T47D (cell line): ENCODE measurements at places on chromosomes 6 and 20.

GRCh38 chr6:129598244-129599187 is 111.5 kb downstream of the ARHGAP18 start:
- peak; percentile 68 for DNase-seq

DNA sequence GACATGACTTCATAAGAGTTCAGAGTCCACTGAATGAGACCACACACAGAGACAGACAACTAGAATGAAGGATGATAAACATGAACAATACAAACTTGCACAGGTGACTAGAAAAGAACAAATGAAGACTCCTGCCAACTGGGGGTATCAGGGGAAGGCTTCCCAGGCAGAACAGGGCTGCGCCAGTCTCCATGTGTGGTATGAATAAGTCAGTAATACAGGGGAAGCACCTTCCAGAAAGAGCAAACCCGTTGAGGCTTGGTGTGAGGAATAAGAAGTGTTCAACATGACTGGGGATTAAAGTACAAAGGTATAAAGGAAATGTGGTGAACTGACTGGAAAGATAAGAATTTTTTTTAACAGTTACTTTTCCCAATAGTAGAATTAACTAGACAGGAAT is 3.7 kb upstream of the SLC17A2 start:
- DNase-seq = no peak

- DNase-seq = peak; percentile 61
These were observed 233.5 kb upstream of the QKI start for GRCh38 chr6:163180874-163181541.

DNA sequence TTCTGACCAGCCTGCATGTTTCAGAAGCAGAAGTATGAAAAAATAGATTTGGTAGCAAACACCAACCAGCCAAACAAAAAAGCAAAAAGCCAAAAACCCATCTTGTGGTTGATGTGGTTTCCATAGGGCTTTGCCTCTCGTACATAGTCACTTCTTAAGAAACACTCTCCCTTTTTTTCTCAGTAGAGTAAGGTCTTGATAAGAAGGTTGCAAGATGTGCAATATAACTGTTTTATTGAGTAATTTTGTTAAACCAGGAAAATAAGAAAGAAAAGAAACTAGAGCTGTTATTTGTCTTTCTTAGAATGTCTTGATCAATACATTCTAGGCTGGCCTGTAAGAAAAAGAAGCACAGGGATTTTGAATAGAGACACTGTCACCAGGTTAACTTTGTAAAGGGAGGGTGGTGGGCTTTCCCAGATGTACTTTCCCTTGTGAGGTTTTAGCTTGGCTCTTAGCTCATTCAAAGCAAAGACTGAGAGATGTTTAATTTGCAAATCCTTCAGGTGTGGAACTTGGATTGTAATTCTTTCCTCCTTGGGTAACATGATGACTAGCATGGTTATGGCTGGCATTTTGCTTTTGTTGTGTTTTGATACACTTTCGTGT is 49.7 kb downstream of the AKAP12 start:
- DNase-seq = no peak

DNA sequence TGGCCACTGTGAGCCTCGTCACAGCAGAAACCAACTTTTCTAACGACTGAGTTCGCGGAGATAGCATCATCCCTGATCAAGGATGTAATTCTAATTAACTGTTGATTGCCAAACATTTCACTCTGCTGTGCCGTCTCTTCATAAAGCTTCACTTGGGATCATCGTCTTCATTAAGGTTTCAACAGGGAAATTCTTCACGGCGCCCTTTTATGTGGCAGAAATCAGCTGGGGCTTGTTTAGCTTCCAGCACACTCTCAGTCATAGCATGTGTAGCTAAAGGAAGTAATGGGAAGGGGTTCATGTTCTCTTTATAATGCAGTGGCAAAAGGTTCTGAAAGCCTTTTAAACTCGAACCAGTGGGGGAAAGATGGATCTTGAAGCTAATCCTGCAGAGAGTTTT is 8.9 kb upstream of the ADRM1 start:
- no peak for DNase-seq

GRCh38 chr20:59938696-59939051 is 1.4 kb downstream of the PPP1R3D start:
- DNase-seq = no peak

GRCh38 chr6:34701199-34701598 is 4.6 kb upstream of the ILRUN start:
- no peak for DNase-seq

GRCh38 chr6:51292659-51293058 is 474.0 kb downstream of the TFAP2B start:
- DNase-seq = no peak

DNA sequence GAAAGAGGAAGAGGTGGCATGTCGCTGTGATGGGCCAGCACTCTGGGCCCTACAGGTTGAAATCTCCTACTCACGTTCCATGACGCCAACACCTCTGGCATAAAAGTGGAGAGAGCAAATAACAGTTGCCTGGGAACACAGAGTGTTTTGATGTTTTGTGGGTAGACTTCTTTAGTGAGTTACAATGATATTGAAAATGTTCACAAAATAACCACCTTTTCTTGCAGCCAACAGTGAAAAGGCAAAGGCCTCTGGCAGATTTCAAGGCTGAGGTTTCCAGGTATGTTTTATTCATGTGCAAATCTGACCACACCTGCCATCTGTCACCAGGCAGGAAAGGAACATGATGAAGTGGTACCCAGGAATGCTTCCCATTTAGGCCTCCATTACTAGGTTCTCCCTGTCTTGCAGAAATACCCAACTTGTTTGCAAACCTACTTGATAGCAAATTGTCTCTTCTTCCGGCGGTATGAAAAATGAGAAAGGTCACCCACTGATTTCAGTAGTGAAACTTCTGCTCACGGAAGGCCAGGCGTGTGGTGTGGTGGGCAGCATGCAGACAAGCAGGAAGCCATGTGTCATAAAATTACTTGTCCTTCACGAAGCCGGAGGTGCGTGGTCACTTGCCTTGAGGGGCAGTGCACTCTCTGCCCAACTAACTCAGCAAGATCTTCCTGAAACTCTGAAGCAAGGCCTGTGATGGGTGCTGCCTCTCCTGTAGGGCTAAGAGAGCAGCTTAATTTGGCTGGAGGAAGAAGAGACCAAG is 299.1 kb upstream of the PRDM1 start:
- no peak for DNase-seq

DNA sequence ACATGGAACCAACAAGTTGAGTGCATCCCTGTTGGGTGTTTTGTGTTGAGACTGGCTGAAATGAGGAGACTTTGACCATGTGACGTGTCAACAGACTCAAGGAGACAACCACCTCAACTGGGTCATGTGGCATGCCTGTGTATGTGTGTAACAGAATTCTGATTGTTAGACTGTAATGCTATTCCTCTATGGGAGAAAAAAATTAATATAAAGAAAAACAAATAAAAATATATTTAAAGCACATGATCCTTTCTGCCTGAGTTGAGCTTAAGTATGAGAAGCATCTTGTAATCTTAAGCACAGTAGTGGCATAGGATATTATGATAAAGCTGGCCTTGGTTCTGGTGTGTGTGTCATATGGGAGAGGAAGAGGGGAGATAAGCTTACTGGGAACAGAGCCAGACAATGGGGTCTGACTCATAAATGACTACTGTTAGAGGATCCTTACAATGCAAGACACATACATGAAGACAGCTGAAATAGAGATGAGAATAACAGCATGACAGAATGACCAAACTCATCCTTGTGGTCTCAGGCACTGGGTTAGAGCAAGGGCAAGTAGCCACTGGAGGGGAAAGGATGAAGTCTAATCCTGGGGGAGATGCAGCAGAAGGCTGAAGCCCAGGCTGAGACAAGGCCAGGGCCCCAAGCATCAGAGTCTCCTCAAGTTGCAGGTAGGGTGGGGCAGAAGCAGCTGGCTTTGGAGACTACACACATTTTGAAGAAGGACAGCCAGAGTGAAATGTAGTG is 9.2 kb downstream of the TP53INP2 start:
- no peak for DNase-seq

GRCh38 chr6:45795678-45796077 is 220.0 kb downstream of the CLIC5 start:
- DNase-seq = no peak

GRCh38 chr6:77561768-77562314 is 91.0 kb upstream of the MEI4 start:
- no peak for DNase-seq

- no peak for DNase-seq
These were observed 150.0 kb upstream of the CST7 start for GRCh38 chr20:24798930-24799705.

GRCh38 chr20:24833592-24833991 is 115.5 kb upstream of the CST7 start:
- no peak for DNase-seq

DNA sequence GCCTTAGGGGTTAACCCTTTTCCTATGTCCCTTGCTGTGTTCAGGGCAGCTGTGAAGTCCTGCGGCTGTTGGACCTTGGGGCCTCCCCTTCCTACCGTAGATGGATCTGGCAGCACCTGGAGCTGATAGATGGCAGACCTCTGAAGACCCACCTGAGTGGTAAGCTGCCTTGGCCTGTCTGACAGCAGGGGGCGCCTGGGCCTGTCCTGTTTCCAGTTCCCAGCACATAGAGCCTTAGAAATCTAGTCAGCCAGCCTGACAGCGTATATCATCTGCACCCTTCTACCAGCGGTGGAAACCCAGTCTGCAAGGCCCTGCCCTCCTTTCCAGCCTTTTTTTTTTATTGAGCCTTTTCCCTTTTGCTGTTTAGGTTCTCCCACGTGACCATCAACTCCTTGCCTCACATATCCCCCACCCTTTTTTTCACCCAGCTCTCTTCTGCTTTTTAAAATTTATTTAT is 26.6 kb downstream of the CNBD2 start:
- DNase-seq = peak; percentile 88

DNA sequence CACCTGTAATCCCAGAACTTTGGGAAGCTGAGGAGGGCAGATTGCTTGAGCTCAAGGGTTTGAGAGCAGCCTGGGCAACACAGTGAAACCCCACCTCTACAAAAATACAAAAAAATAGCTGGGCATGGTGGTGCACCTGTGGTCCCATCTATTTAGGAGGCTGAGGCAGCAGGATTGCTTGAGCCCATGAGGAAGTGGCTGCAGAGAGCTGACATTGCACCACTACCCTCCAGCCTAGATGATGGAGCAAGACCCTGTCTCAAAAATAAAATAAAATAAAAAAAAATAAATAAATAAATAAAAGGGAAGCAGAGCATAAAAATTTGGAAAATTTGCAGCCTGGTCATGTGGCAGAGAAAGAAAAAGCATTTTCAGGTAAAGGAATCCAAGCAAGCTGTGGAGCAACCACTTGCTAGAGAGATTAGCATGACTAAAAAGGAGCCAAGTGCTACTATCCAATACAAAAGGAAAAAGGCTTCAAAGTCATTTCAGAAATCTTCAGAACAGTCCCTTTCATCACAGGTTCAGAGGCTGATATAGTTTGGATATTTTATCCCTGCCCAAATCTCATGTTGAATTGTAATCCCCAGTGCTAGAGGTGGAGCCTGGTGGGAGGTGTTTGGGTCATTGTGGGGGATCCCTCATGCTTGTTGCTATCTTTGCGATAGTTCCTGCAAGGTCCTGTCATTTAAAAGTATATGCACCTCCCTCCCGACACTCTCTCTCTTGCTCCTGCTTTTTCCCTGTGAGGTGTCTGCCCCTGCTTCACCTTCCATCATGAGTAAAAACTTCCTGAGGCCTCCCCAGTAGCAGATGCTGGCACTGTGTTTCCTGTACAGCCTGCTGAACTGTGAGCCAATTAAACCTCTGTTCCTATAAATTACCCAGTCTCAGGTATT is 11.2 kb upstream of the TTK start:
- no peak for DNase-seq

- no peak for DNase-seq
These were observed 13.4 kb downstream of the TEAD3 start for GRCh38 chr6:35483490-35483889.

DNA sequence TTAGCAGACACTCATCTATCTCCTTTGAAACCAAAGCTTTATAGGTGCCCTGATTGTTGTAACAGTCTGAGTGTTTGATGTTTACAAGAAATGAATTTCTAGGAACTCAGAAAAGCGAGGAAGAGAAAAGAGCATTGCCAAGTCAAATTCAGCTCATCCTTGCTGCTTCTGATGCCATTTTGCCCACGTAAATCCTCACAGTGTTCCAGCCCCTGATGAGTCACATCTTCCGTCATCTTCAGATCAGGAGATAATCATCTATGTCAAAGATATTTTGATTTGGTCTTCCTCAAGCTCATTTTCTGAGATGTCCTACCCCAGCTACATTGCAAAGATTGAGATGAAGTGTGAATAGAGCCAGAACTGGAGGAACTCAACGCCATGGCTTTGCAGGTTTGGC is 426.2 kb downstream of the BMP2 start:
- DNase-seq = no peak

- DNase-seq = no peak
These were observed 109.2 kb upstream of the MCHR2 start for GRCh38 chr6:100103194-100103593.

- DNase-seq = no peak
These were observed 19.5 kb downstream of the SPATS1 start for GRCh38 chr6:44361947-44362346.

DNA sequence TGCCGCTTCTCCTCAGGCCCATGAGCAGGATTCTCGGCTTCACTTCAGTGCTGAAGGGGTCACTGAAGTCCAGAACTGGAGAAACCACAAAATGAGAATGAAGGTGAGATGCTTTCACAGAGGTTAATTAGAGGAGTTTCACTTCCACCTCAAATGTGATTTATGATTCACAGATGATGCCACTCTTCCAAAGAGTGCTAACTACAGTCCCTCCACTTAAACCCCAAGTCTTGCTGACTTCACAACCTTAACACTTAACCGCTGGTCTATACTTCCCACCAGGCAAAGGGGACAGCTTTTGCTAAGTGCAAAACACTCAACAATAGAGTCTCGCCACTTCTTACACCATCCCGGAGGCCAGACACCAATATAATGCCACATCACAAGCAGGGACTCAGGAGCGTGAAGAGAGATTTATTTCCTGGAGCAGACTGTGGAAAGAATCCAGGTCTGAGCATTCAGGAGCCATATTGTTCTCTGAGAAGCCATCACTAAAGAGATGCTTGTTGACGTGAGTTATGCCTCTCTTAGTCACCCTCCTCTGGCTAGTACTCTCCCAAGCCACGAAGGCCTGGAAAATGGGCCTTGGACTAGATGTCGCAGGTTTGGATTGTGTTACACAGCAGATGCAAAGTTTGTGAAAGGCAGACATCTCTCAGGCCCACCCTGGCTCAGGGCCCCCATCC is 24.4 kb downstream of the RRAGD start:
- DNase-seq = no peak
